ENCODE measurements at places on chromosomes 16 and 17. TPM values are rescaled to one million over a fixed set of nuclear protein-coding genes. Genes with fewer than 3 reads are reported as not detected.

GRCh38 chr16:11329071-11329491 lies 16.2 kb upstream of the RMI2 start:
- no peak for DNase-seq

The SLC16A13 gene
- 1.4 TPM for polyA plus RNA-seq

- DNase-seq: no peak
These were observed 10.2 kb downstream of the RANBP10 start for GRCh38 chr16:67796099-67796718.

- no peak for DNase-seq
These were observed 339.9 kb downstream of the SOX9 start for GRCh38 chr17:72460711-72461110.

The ABCC6 gene
- polyA plus RNA-seq: 30.6 TPM

GRCh38 chr16:77877712-77878347 lies 89.5 kb downstream of the VAT1L start:
- DNase-seq: no peak

DNA sequence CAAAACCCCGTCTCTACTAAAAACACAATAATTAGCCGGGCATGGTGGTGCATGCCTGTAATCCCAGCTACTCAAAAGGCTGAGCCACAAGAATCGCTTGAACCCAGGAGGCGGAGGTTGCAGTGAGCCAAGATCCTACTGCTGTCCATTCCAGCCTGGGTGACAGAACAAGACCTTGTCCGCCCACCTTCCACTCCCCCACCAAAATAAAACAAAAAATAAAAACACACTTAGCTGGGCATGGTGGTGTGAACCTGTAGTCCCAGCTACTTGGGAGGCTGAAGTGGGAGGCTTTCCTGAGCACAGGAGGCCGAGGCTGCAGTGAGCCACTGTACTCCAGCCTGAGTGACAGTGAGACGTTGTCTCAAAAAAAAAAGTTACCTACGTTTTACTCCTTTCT lies 3.2 kb downstream of the PPM1E start:
- no peak for DNase-seq

The GJD3 gene
- polyA plus RNA-seq: 0.09 TPM

Measured in pancreas (tissue), 10 donors.